ENCODE measurements at places on chromosomes 5 and 9.

DNA sequence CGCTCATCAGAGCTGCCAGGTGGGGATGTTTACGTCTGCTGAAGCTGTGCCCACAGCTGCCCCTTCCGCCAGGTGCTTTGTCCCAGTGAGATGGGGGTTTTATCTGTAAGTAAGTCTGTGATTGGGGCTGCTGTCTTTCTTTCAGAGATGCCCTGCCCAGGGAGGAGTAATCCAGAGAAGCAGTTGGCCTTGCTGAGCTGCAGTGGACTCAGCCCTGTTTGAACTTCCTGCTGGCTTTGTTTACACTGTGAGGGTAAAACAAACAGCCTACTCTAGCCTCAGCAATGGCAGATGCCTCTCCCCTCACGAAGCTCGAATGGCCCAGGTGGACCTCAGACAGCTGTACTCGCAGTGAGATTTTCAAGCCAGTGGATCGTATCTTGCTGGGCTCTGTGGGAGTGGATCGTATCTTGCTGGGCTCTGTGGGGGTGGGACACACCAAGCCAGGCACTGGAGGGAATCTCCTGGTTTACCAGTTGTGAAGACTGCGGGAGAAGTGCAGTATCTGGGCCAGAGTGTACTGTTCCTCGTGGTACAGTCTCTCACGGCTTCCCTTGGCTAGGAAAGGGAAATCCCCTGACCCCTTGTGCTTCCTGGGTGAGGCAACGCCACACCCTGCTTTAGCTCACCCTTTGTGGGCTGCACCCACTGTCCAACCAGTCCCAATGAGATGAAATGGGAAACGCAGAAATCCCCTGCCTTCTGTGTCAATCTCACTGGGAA is 530.1 kb upstream of the DMAC1 start:
- no peak for DNase-seq

GRCh38 chr5:56561-57290 is 35.2 kb upstream of the PLEKHG4B start:
- no peak for DNase-seq

GRCh38 chr5:119212676-119213075 is 141.8 kb downstream of the DMXL1 start:
- DNase-seq: no peak

GRCh38 chr9:1637401-1637800 is 377.7 kb upstream of the SMARCA2 start:
- no peak for DNase-seq

DNA sequence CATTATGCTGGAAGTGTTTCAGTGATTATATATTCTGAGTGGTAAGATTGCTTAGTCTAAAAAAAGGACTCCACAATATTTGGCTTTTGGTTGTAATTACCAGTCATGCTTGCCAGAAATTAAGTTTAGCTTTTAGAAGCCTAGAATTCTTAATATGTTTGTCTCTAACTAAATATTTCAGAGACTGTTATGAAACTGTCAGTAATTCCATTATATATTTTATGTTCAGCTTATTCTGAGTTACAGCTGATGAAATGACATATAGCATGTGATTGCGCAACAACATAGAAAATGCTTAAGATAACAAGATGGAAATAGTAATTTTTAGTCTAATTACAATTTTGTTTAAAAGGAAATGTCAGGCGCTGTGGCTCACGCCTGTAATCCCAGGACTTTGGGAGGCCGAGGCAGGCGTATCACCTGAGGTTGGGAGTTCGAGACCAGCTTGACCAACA is 44.2 kb downstream of the KIAA1958 start:
- no peak for DNase-seq

DNA sequence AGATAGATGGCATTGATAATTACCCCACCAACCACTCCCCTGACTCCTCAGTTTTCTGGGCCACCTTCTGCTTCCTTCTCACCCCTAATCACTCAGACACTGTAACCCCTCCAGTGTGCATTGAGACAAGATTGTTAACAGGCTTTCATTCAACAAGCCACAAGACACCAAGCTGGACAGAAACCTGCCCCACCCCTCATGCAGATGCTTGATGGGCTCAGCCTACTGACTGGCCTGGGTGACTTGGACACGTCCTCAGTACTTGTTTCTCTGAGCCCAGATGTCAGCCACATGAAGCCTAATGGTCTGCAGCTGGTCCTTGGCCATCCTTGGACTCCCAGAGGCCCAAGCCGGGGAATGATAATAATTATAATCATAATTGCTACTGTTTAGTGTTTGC is 71.4 kb upstream of the SMIM23 start:
- DNase-seq: peak; percentile 23

DNA sequence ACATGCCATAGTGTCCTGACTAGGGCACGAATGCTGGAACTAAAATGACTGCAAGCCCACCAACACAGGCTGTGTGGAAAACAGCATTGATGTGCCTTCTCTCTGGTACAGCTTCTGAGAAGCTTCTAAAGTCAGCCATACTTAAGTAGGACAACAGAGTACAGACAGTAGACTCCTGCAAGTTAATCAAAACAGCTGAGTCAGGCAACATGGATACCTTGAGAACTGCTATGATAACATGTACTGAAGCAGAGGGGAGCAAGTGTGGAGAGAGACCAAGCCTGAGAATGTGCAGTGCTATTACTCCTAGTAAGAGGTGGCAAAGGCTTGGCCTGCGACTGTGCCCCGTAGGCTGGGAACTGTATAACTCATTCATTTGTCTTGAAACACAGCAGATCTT is 2.5 kb downstream of the ISCA1 start:
- no peak for DNase-seq

DNA sequence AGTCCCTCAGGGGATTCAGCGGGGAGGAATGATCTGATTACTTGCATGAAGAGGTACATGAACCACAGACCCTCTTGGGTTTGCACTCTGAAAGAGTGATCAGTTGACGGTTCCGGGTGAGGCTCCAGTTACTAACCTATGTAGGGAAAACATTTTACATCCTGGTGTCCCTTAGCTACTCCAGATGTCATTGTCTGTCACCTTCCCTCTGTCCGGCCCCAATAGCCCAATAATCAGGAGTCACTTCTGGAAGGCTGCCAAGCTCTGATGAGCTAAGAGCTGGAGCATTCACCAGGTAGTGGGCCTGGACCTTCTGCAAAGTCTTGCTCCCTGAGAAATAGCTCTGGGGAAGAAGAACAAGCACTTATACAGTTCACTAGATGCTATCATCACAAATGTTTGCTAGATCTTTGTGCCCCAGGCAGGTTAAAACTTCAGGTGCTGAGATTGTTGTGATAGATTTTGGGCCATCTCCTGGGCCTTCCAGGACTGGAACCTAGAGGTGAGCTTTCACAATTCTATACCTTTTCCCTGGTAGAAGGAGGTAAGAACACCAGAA is 64.5 kb downstream of the ENTREP1 start:
- DNase-seq: no peak

DNA sequence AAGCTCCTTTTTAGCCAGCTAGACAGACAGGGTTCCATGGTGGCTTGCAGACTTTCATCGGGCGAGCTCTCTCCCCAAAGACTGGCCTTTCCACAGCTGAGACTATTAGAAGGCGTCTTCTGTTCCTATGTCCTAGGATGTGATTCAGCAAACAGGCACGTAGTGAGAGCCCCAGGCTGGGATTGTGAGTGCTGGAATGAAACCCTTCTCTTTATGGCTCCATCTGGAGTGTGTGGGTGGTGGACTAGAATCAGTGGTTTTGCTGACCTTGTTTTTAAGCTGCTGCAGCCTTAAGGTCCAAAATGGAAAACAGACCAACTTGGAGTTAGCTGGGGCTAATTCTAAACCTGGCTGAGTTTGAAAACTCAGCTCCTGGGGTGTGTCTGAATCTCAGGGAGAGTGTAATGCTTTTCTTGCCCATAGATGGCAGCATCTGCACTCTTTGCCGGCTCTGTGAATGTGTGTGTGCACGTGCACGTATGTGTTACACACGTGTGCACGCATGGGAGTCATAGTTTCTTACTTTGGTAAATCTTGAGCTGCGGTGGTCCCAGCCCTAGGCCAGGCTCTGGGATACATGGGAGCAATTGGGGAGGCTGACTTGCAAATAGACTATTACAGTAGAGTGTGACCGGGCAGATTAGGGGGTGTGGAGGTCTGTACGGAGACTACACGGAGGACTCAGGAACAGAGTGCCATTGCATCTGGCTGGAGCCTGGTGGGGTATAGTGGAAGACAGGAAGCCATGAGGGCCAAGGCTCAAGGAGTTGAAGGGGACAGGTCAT is 10.7 kb downstream of the GSN start:
- DNase-seq: peak; percentile 79

- no peak for DNase-seq
Measured at GRCh38 chr5:151523335-151523734, 67.8 kb downstream of the FAT2 start.

GRCh38 chr5:56466136-56466816 is 233.1 kb upstream of the ANKRD55 start:
- DNase-seq: no peak

DNA sequence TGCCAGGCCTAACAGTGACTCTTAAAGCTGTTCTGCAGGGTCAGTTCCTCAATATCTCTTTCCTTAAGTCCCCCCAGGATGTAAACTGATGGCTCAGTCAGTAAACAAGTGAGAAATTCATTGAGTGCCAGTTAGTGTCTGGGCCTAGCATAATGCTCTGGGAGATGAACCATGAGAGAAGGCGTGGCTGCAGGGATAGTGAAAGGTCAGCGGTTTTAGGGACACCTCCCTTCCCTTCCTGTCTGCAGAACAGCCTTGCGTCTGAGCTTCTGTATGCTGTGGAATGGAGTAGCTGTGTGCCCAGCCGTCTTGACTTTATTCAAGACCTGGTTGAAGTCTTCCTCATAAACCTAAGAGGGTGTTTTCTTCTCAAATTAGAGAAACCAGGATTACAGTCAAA is 46.7 kb upstream of the DMRT3 start:
- no peak for DNase-seq

- DNase-seq: no peak
Measured at GRCh38 chr5:55638051-55638450, 74.1 kb downstream of the SLC38A9 start.

DNA sequence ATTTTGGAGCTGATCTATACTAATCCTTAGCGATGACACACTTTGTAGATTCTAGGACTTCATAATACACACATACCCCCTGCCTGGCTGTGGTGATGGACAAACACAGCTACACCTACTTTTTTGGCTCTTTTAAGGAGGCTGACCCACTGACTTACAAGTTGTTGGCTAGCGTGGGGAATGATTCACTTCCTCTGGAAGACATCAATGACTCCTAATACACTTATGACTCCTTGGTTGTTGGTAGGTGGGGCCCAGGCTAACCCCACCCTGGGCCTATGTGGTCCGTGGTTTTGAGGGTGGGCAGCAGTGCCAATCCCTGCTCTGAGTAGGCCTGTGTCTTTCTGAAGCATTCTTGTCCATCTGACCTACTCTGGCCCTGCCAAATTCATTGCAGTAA is 144.4 kb downstream of the SLC12A2 start:
- DNase-seq: no peak

- no peak for DNase-seq
Measured at GRCh38 chr5:35319333-35320002, 89.2 kb upstream of the PRLR start.

- no peak for DNase-seq
Measured at GRCh38 chr5:127353796-127354195, 63.2 kb downstream of the MEGF10 start.

DNA sequence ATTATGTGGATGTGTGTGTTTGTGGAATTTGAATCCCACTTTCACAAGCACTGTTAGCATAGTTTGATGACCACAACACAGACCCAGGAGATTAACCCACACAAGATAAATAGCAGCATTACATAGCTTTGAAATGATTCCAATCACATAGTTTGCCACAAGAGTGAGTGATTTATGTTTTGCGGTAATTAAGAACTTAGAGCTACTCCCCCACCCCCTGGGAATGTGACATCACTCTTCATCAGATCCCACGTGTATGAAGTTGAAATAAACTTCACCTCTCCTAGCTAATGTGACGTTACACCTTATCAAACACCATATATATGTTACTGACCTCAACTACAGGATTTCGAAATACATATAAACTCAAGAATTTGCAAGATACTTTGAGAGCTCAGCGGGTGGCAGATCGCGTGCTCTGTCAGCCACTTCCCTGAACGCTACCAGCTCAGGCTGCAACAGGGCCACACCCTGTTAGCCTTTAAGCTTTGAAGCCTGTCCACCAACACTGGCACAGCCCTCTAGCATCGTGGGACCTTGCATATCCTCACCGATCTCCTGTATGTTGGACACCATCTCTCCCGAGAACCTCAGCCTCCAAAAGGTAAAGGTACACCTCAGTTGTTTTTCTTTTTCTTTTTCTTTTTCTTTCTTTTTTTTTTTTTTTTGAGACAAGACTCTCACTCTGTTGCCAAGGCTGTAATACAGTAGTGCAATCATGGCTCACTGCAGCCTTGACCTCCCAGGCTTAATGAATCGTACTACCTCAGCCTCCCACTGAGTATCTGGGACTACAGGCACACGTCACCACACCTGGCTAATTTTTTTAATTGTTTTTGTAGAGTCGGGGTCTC is 1.7 kb upstream of the AGTPBP1 start:
- DNase-seq: no peak
